ENCODE measurements at places on chromosomes 11 and 22. TPM values are rescaled to one million over a fixed set of nuclear protein-coding genes. Genes with fewer than 3 reads are reported as not detected.

Gene SYT13
- not detected for polyA plus RNA-seq

Gene CNIH2
- not detected for polyA plus RNA-seq

Gene ABCC8
- not detected for polyA plus RNA-seq

Gene B4GALNT4
- polyA plus RNA-seq: not detected

Gene SCGB1D2
- polyA plus RNA-seq: not detected

Gene DENND6B
- polyA plus RNA-seq: 0.36 TPM

Gene XKR3
- not detected for polyA plus RNA-seq

Gene WNT11
- 0.13 TPM for polyA plus RNA-seq

Gene TPBGL
- not detected for polyA plus RNA-seq

Gene MTFP1
- 18.0 TPM for polyA plus RNA-seq

Gene SLC22A9
- not detected for polyA plus RNA-seq

Gene PKP3
- polyA plus RNA-seq: not detected

DNA sequence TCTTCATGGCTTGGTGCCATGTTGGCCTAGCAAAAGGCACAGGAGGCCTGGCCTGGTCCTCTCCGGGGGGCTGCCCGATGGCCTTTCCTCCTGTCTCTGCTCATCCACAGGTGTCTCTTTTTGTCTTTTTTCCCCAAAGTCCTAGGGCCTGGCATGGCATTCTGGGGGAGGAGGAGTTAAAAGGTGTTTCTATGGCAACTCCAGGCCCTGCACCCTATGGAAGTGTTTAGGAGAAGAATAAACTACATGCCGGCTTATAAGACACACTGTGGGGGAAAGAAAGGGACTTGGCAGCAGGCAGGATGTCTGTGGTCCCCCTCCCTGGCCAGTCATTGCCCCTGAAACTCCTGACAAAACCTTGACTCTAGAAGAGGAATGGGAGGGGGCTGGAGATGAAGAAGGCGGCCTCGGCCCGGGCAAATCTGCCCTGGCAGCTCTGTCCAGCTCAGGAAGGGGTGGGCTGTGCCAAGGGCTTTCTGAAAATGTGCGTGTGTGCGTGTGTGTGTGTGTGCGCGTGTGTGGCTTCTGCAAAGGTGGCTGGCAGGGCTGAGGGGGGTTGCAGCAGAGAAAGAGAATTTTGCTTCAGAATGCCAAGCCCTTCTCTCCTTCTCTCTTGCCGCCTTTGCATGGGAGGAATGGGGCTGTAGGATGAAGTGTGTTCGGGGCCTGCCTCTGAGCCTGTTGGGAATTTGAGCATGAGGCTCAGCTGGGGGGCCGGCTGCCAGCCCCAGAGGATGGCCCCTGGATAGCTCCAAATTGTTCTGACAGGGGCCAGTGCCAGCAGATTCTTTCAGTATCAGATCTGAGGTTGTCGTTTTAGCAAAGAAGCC lies 3.2 kb downstream of the TIMP3 start:
- no peak overlapping the region for H3K27ac ChIP-seq
- peaks cover 28% of the 10 kb centered on the region for H3K4me1 ChIP-seq
- no peak for DNase-seq
- H3K36me3 ChIP-seq: peaks cover 9% of the 10 kb centered on the region

GRCh38 chr11:62677714-62678113 lies 1.2 kb downstream of the UBXN1 start:
- DNase-seq: no peak
- H3K27me3 ChIP-seq: no peaks in the 10 kb centered on the region
- H3K4me1 ChIP-seq: peaks cover 41% of the 10 kb centered on the region
- H3K27ac ChIP-seq: peak overlapping the region; percentile 98
- peak overlapping the region; percentile 75 for H3K4me3 ChIP-seq

- H3K4me3 ChIP-seq: no peak overlapping the region
- H3K27ac ChIP-seq: no peak overlapping the region
- H3K4me1 ChIP-seq: no peaks in the 10 kb centered on the region
- no peaks in the 10 kb centered on the region for H3K36me3 ChIP-seq
Measured at GRCh38 chr11:36023922-36024321, 80.1 kb downstream of the LDLRAD3 start.

- H3K4me3 ChIP-seq: no peak overlapping the region
- no peaks in the 10 kb centered on the region for H3K36me3 ChIP-seq
- no peak overlapping the region for H3K27ac ChIP-seq
Measured at GRCh38 chr11:15346907-15347306, 232.2 kb downstream of the INSC start.

GRCh38 chr11:16015741-16016467 lies 340.4 kb downstream of the SOX6 start:
- no peaks in the 10 kb centered on the region for H3K36me3 ChIP-seq
- H3K4me1 ChIP-seq: no peaks in the 10 kb centered on the region
- no peak overlapping the region for H3K4me3 ChIP-seq

DNA sequence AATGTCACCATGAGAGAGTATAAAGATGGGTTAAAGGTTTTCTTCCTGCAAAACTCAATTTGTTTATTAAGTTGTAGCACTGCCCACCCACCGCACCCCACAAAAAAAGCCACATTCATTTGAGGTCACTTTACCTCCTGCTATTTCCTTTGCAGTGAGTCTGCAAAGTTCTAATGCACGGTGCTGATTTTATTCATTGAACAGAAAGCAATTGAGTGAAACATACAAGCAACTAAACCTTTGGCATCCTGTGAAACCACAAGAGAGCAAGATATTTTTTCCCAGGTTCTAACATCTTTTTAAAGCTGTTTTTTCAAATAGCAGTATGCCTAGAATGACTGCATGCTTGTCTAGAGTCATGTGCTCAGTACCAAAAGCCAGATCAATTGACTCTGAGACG lies 39.0 kb downstream of the RRAS2 start:
- H3K36me3 ChIP-seq: peaks cover 4% of the 10 kb centered on the region
- no peaks in the 10 kb centered on the region for H3K27me3 ChIP-seq
- peak overlapping the region; percentile 64 for H3K4me3 ChIP-seq
- H3K27ac ChIP-seq: peak overlapping the region; percentile 12

- no peaks in the 10 kb centered on the region for H3K36me3 ChIP-seq
- peaks cover 8% of the 10 kb centered on the region for H3K27me3 ChIP-seq
- no peak overlapping the region for H3K4me3 ChIP-seq
- H3K4me1 ChIP-seq: no peaks in the 10 kb centered on the region
- H3K27ac ChIP-seq: no peak overlapping the region
Measured at GRCh38 chr11:22552885-22553284, 72.7 kb downstream of the FANCF start.

GRCh38 chr11:842370-843002 lies at the start of the genes POLR2L and TSPAN4:
Gene POLR2L, minus strand, starts transcription at chr11:842529. Its CDS starts 21 bp downstream, at chr11:842508.
Gene TSPAN4, plus strand, starts transcription at chr11:842852. Its CDS starts 7,453 bp downstream, at chr11:850305.
- H3K4me3 ChIP-seq: peak within 1 kb of the TSS; percentile 92
- peaks cover 21% of the 10 kb centered on the region for H3K4me1 ChIP-seq
- DNase-seq: peak; percentile 89
- peaks cover 6% of the 10 kb centered on the region for H3K27me3 ChIP-seq
- H3K27ac ChIP-seq: no peak within 1 kb of the TSS
- H3K36me3 ChIP-seq: no peaks in the 10 kb centered on the region

- H3K27me3 ChIP-seq: no peaks in the 10 kb centered on the region
- H3K36me3 ChIP-seq: no peaks in the 10 kb centered on the region
- H3K27ac ChIP-seq: no peak overlapping the region
- DNase-seq: no peak
- peaks cover 5% of the 10 kb centered on the region for H3K4me1 ChIP-seq
Measured at GRCh38 chr11:62383822-62384221, 35.0 kb upstream of the SCGB1A1 start.

- no peak overlapping the region for H3K4me3 ChIP-seq
- no peak for DNase-seq
- H3K36me3 ChIP-seq: no peaks in the 10 kb centered on the region
- H3K4me1 ChIP-seq: peaks cover 5% of the 10 kb centered on the region
- no peak overlapping the region for H3K27ac ChIP-seq
Measured at GRCh38 chr11:77421041-77421723, 52.7 kb downstream of the PAK1 start.

DNA sequence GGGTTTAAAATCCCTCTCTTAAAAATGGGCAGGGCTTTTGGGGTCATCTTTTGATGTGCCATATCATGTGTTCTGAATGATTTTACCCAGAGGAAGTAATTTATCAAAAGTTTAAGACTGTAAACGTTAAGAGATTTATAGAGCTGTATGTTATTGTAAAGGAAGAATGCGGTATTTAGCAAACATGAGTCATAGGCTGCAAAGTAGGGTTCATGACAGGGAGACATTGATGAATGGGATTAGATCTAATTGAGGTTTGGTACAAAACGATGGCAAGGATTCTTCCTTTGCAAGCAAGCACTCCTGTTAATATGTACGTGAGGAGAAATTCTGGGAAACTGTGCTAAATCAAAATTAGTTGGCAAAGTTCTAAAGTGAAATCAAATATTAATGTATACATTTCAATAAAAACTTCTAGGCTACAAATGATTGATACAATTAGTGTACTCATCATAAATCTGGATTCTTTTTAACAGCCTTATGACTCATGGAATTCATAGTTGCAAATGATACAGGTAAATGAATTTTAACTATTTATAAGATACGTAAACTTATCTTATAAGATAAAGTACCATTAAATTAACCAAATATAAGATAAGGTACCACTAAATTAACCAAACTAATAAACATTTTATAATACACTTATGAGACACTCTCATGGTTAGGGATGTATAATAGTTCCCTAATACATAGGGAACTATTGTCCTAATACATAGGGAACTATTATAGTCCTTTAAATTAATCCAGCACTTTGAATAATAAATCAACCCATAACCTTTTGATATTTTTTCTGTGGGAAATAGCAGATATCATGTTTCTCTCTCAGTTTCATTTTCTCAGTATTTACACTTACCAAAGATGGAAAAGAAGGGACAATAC lies 58.4 kb downstream of the KIF18A start:
- H3K4me3 ChIP-seq: no peak overlapping the region
- no peaks in the 10 kb centered on the region for H3K27me3 ChIP-seq
- H3K36me3 ChIP-seq: no peaks in the 10 kb centered on the region

GRCh38 chr11:96155627-96156378 lies 187.2 kb downstream of the MAML2 start:
- no peak overlapping the region for H3K4me3 ChIP-seq
- H3K27me3 ChIP-seq: no peaks in the 10 kb centered on the region
- peak overlapping the region; percentile 85 for H3K27ac ChIP-seq
- DNase-seq: no peak
- H3K4me1 ChIP-seq: peaks cover 40% of the 10 kb centered on the region

DNA sequence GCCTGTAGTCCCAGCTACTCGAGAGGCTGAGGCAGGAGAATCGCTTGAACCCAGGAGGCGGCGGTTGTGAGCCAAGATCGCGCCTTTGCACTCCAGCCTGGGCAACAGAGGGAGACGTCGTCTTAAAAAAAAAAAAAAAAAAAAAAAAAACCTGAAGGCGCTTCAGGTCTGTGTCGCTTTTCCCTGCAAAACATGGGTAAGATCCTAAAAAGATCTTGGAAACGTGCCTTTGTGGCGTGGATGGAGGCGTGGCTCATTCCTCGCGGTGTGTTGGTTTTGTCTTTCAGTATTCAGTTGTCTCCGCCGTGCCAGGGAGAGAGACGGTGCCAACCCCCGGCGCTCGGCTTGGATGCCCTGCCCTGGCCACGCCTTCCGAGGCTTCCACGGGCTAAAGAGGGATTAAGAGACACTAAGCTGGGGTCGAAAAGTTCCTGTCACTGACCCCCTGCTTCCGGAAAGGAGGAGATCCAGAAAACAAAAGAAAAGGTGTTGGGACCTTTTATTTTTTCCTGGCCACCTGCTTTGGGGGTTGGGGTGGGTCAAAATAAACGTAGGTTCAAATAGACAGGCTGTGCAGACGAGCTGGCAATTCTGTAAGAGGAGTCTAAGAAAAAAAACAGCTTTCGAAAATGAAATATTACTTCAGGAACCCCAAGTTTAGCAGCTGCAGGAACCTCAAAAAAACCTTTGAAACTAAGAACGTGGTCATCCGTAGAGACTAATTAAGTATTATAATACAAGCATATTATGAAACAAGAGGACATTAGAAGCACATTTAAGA lies 1.1 kb upstream of the SLC35F2 start:
- H3K4me1 ChIP-seq: peaks cover 45% of the 10 kb centered on the region
- peak; percentile 17 for DNase-seq
- no peaks in the 10 kb centered on the region for H3K27me3 ChIP-seq
- H3K27ac ChIP-seq: peak overlapping the region; percentile 97
- no peaks in the 10 kb centered on the region for H3K36me3 ChIP-seq

DNA sequence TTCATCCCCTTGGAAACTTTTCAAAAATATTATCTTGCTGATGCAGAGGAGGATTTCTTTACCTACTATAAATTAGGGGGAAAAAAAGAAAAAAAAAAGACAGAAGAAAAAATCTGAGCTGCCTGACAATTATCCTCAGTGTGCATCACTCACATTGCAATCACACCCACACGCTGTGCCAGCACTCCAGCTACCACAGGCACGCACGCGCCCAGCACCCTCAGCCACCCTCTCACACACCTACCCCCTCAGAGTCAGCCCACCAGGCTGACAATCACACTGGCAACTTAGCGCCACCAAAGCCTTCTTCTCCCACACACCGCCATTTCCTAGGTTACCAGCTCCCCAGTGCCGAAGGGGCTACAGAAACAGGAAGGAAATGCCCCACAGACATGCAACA lies 236.1 kb downstream of the KCNA4 start:
- H3K27ac ChIP-seq: no peak overlapping the region
- H3K4me3 ChIP-seq: no peak overlapping the region
- no peak for DNase-seq
- no peaks in the 10 kb centered on the region for H3K36me3 ChIP-seq
- no peaks in the 10 kb centered on the region for H3K4me1 ChIP-seq

- no peak overlapping the region for H3K4me3 ChIP-seq
- no peaks in the 10 kb centered on the region for H3K27me3 ChIP-seq
- H3K27ac ChIP-seq: no peak overlapping the region
- H3K4me1 ChIP-seq: no peaks in the 10 kb centered on the region
Measured at GRCh38 chr11:80862011-80862410, 1421.2 kb upstream of the TENM4 start.

GRCh38 chr11:64793271-64794160 lies 9.5 kb downstream of the MAP4K2 start:
- H3K27me3 ChIP-seq: no peaks in the 10 kb centered on the region
- no peak for DNase-seq
- no peak overlapping the region for H3K4me3 ChIP-seq
- H3K36me3 ChIP-seq: peaks cover 9% of the 10 kb centered on the region
- H3K4me1 ChIP-seq: peaks cover 44% of the 10 kb centered on the region

GRCh38 chr11:64619811-64620380 lies 28.9 kb downstream of the SLC22A12 start:
- H3K4me1 ChIP-seq: peaks cover 26% of the 10 kb centered on the region
- H3K27ac ChIP-seq: peak overlapping the region; percentile 61
- H3K27me3 ChIP-seq: no peaks in the 10 kb centered on the region
- H3K4me3 ChIP-seq: no peak overlapping the region
- no peak for DNase-seq

- no peaks in the 10 kb centered on the region for H3K27me3 ChIP-seq
- no peak for DNase-seq
- peaks cover 52% of the 10 kb centered on the region for H3K4me1 ChIP-seq
- H3K27ac ChIP-seq: no peak overlapping the region
- peaks cover 20% of the 10 kb centered on the region for H3K36me3 ChIP-seq
Measured at GRCh38 chr22:40426594-40427333, 56.4 kb downstream of the SGSM3 start.

GRCh38 chr11:36089920-36090319 lies 146.1 kb downstream of the LDLRAD3 start:
- no peak for DNase-seq
- H3K4me1 ChIP-seq: no peaks in the 10 kb centered on the region
- H3K4me3 ChIP-seq: no peak overlapping the region

DNA sequence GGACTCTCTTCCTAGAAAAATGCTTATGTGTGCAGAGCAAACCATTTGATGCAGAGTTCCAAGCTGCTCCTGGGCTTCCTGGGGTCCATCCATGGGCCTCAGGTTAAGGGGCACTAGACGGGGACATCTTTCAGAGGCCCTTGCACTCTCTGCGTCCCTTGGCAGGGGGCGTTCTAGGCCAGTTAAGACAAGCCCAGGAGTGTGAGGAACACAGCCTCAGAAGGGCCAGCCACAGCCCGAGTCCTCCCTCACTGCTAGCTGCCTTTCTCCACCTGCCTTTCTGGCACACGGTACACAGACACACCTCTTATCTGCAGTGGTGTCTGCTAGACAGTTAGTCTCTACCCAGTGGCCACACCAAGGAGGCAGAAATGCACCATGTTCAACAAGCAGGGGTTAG lies 18.0 kb upstream of the BID start:
- DNase-seq: no peak
- H3K36me3 ChIP-seq: peaks cover 15% of the 10 kb centered on the region
- no peaks in the 10 kb centered on the region for H3K27me3 ChIP-seq
- H3K4me1 ChIP-seq: peaks cover 38% of the 10 kb centered on the region
- no peak overlapping the region for H3K4me3 ChIP-seq

Measured in naive B cell (primary cell).